ENCODE measurements at places on chromosomes 1 and 21.
A peak's percentile ranks its signal among the peaks of the same experiment; 100 is the strongest.

DNA sequence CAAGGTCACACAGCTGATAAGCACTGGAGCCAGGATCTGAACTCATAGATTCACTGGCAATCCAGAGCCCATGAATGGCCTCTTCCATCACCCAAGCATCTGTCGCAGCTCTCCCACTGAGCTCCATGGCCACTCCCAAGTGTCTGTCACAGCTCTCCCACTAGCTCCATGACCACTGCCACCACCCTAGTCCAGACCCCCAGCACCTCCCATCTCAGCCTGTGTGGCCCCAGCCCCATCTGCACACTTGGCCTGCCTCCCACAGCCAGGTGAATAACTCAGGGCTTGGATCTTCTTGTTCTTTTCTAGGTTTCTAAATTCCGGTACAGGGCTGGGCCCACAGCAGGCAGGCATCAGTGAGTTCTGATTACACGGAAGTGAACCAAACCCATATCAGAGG lies 76.0 kb downstream of the GLIS1 start:
- no peak for DNase-seq

GRCh38 chr1:212402666-212403321 lies 11.9 kb downstream of the PACC1 start:
- DNase-seq: no peak

- no peak for DNase-seq
Measured at GRCh38 chr1:9062021-9062471, 7.4 kb downstream of the SLC2A5 start.

- DNase-seq: no peak
Measured at GRCh38 chr1:156899956-156900718, 6.6 kb downstream of the PEAR1 start.

GRCh38 chr1:155052439-155053395 lies 1.6 kb downstream of the ADAM15 start:
- DNase-seq: no peak

DNA sequence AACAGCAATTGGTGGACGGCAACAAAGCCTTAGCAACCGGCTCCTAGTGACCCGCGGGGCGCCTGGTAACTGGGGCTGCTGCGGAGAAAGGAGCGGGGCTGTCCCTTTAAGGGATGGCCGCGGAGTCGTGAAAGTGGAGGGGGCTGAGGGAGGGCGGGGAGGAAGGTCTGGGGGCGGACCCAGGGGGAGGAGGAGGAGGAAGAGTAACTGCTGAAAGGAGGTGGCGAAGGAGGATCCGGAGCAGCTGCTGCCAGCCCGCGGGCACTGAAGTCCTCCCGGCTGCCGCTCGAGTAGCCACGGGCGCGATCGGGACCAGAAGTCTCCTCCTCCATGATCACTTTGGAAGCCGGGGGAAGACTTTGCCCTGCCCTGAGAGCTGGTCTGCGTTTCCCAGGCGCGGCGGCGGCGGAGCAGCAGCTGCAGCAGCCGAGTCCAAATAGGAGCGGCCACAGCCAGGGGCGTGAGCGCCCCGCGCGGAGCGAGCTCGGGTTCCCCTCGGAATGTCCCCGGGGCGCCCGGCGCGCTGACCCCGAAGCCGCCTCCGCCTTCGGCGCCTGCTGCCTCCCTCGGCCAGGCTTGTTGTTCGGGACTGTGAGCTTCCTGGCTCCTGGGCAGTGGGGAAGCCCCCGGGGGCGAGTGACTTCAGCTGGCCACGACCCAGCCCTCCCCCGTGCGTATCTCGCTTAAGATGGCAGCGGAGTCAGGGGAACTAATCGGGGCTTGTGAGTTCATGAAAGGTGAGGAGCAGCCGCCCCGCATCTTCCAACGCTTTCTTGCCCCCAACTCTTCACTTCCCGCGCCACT lies at the start of gene CDC14A:
TSS of gene CDC14A (plus strand) at position 240 of the 804 bp plus-strand sequence. CDS start at position 689, 449 bp downstream.
- peak; percentile 72 for DNase-seq

DNA sequence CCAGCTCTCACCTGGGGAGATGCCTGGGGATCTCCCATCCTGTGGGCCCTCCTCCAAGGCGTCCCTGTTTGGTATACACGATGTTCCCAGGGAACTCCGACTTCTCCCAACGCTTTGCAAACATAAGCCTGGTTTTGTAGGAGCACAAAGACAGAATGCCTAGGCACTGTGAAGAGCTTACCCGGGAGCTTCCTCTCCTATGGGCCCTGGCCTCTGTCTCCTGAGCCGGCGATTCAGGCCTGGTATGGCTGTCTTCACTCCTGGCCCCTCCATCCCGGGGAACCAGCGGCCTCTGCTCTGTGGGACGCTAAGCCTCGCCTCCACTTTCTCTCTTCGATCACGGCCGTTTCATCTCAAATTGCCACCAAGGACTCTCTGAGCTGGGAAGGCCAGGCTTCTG lies 59.6 kb upstream of the ACTRT2 start:
- no peak for DNase-seq

DNA sequence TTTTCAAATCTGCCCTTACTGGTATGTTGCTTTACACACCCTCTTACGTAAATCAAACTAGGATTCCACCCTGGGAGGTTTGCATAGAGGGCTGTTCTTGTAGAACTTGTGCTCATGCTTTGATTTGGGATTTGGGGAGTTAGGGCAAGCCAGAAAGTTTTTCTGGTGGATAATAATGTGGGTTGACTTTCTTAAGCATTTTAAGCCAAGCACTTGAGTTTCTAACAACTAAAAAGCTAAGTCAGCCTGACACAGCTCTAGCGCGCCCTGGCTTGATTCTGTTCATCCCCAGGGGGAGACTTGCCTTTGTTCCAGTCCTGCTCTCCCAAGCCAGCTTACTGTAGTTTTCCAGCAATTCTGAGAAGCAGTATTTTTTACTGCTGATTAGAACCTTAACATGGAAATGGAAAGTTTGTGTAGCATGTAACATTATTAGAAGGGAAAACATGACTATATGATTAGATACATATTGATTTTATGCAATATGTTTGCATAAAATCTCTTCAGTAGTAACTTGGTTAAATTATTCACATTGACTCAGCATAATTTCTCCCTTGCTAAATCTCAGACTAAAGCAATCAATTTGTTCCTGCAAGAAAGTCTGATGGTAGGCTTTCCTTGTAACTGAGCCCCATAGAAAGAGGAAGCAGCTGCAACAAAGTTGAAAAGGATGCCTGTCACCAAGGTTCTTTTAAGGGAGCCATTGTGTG lies 11.0 kb upstream of the PGD start:
- no peak for DNase-seq

DNA sequence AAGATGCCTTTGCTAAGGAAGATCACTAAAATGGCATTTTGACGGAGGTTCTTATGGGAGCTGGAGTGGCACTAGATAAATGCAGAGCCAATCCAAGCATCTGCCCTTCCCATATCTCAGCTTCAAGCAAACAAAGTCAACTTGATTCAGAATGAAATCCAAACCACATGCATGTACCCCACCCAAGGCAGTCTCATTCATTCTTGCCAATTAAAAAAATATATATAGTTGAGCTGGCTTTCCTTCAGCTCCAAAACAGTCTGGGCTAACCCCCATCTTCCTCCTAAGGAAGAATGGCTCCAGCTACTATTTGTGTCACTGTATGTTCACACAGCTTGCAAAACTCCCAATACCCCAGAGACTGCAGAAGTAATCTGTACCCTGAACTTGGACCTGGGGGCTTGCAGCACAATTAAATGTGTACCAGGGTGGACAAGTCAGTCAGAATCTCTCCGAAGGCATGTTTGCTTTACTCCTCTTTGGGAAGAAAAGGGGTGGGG lies 35.4 kb downstream of the GPR3 start:
- DNase-seq: no peak

DNA sequence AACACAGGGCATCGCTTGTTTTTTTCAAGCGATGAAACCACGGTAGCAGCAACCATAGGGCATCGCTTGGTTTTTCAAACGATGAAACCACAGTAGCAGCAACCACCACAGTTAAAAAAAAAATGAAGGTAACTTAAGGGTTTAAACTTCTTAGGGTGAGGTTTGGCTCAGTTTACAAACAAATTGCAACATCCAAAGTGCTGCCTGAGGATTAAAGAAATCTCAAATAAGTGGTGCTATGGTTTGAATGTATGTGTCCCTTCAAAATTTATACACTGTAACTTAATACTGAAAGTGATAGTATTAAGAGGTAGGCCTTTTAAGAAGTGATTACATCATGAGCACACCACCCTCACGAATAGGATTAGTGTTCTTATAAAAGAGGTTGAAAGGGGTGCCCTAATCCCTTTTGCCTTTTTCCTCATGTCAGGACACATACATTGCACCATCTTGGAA lies 6.4 kb upstream of the GBP5 start:
- DNase-seq: no peak

GRCh38 chr1:86016076-86016759 lies 140.4 kb downstream of the COL24A1 start:
- no peak for DNase-seq

GRCh38 chr21:36471254-36471723 lies 8.6 kb downstream of the CLDN14 start:
- no peak for DNase-seq

GRCh38 chr1:232009741-232010140 lies 383.2 kb downstream of the DISC1 start:
- DNase-seq: no peak

DNA sequence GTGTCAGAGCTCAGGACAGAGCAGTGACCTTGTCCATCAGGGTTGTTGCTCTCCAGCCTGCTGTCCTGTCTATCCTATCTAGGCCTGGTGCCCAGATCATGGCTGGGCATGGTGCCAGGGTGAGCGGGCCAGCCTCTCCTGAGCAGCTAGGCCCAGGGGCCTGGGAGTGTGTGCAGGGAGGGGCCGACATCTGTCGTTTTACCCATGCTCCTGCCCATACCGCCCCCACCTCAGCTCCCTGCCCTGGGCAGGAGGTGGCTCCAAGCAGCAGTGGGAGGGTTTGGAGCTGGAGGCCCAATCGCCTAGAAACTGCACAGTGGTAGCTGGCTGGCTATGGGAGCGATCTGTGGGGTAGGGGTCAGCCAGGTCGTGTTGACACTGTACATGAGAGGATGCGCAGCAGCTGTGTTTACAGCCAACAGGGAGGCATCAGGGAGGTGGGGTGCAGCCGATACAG lies 6.5 kb downstream of the INSRR start:
- no peak for DNase-seq

- DNase-seq: no peak
Measured at GRCh38 chr1:87684194-87684593, 355.5 kb downstream of the LMO4 start.

GRCh38 chr1:107515702-107516101 lies 374.9 kb downstream of the NTNG1 start:
- no peak for DNase-seq

- no peak for DNase-seq
Measured at GRCh38 chr1:11875094-11875493, 16.3 kb upstream of the NPPB start.

- DNase-seq: no peak
Measured at GRCh38 chr1:11967028-11967547, 13.2 kb upstream of the MFN2 start.

DNA sequence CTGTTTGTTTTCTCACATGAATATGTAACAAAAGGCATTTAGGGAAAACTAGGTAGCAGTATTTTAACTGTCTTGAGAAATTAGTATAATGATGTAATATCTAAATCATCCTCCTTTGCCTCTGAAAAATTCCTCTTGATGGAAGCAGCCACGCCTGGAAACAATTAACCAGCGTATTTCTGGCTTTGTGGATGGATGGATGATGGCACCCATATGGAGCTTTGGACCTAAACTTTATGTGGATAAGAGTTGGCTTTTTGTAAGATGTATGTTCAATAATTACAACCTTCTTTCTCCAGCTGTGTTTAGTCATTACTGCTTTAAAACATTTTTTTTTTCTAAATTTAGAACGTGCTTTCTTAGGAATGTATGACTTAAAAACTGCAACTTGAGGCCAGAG lies 12.7 kb downstream of the CDCA8 start:
- no peak for DNase-seq

GRCh38 chr1:244802556-244803239 lies 32.8 kb upstream of the COX20 start:
- DNase-seq: no peak

DNA sequence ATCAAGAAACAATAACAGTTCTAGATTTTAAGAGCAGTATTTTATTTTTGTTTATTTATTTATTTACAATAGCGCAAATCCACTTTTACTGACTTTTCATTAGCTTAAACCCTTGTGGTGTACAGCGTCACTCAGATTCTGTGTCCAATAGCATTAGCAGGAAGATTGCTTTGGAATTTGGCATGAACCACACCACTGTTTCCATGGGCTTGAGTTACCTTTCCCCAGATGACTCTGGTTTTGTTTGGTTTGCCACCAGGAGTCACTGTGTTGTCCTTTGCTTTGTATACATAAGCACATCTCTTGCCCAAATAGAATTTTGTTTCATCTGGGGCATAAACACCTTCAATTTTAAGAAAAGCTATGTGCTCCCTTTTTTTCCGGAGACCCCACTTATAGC lies 25.9 kb upstream of the SNRPE start:
- DNase-seq: no peak

DNA sequence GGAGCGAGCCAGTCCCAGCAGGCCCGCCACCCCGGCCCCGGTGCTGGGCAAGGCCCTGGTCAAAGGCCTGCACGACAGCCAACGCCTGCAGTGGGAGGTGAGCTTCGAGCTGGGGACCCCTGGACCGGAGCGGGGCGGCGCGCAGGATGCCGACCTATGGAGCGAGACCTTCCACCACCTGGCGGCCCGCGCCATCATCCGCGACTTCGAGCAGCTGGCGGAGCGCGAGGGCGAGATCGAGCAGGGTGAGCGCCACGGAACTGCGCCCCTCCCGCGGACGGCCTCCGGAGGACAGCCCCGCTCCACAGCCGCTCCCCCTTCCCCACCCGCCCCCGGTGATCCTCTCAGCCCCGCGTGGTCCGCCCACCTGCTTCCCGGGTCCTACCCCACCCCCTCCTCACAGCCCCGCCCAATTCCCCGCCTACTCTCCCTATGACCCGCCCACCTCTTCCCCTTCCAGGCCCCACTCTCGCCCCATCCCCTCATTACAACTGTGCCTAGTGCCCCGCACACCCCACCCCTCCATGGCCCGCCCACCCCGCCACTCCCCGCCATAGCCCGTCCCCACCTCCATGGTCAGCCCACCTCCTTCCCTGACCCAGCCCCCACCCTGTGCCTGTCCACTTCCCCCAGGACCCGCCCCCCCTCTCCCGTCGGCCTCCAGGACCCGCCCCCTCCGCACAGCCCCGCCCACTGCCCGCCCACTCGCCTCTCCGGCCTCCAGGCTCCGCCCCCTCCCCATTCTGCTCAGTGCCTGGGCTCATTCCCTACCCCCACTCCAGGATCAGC lies 52.7 kb downstream of the VWA5B1 start:
- DNase-seq: no peak

DNA sequence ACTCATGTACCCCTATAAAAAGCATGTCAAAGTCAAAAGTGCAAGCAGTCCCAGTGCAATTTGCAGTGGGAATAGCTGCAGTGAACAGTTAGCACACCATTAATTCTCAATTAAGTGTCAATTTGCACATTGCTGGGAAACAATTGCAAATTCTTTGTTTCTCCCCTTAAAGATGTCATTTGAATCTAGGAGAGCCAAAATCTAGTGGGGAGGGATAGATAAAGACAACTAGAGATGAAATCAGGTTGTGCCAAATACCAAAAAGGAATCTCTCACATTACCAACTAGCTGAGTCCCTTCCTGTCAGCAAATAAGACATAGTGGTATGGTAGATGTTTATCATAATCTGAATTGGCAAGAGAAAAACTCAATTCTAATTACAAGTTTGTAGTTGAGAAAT lies 330.7 kb downstream of the NUF2 start:
- no peak for DNase-seq

GRCh38 chr1:87100271-87100670 lies 185.8 kb downstream of the HS2ST1 start:
- DNase-seq: no peak

GRCh38 chr1:241269116-241269515 lies 87.9 kb downstream of the RGS7 start:
- DNase-seq: no peak
